ENCODE measurements at places on chromosomes 16 and 17.

DNA sequence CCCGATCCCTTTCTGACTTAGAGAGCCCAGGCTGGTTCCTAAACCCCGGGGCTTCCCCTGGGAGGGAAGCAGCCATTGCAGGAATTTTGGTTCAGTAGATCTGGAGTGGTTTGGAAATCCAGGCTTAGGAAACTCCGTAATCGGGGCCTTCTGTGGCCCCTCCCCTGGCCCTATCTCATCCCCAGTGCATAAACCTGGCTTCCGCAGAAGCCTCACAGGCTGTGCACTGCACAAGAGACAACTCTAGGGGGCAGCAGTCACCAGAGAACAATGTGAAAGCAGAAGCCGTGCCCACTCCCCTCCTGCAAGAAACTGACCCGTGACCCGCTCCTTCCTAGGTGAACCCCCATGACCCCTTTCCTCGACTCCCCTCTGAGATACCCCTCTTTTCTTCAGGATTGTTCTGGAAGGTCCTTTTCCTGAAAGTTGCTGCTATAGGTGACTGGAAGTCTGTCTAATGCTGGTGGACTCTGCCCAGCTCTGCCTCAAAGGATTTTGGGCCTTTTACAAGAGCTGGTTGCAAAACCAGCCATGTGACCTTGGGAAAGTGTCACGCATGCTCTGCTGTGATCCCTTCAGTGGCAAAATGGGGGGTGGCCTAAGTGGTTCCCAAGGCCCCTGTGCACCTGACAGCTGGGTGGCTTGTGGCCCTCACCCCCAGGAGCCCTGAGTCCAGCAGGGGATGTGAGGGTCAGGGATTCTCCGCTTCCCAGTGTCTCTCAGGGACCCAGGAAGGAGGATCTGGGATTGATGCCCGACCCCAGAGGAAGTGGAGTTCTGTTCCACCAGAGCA is 14.4 kb downstream of the GUCY2D start:
- no peak for DNase-seq

DNA sequence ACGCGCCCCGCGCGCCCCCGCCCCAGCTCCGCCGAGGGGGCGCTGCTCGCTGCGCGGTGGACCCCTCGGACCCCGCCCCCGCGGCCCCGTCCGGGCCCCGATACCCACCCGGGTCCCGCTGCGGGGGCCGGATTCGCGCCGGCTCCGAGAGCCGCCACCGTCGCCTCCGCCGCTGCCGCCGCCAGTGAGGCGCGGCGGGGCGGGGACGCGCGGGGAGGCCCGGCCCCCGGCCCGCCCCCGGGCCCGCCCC is at the start of gene TBC1D16:
TSS of gene TBC1D16 (minus strand) at position 186 of the 250 bp plus-strand sequence. CDS start 22,325 bp downstream, outside the sequence.
- DNase-seq = no peak

DNA sequence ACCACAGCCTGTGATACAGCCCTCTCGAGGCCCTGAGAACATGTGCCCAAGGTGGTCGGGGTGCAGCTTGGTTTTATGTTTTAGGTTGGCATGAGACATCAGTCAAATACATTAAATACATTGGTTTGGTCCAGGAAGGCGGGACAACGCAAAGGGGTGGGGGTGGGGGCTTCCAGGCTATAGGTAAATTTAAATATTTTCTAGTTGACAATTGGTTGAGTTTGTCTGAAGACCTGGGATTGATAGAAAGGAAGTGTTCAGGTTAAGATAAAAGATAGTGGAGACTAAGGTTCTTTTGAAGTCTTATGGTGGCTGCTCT is 1.2 kb upstream of the ZKSCAN2 start:
- DNase-seq = no peak

- peak; percentile 14 for DNase-seq
Observed at GRCh38 chr16:23504453-23505179, 5.7 kb downstream of the GGA2 start.

- no peak for DNase-seq
Observed at GRCh38 chr17:19800571-19800970, 52.5 kb upstream of the ALDH3A1 start.

GRCh38 chr17:31830971-31831858 is 27.8 kb downstream of the COPRS start:
- no peak for DNase-seq

- no peak for DNase-seq
Observed at GRCh38 chr16:88526008-88526905, 43.9 kb upstream of the ZC3H18 start.

DNA sequence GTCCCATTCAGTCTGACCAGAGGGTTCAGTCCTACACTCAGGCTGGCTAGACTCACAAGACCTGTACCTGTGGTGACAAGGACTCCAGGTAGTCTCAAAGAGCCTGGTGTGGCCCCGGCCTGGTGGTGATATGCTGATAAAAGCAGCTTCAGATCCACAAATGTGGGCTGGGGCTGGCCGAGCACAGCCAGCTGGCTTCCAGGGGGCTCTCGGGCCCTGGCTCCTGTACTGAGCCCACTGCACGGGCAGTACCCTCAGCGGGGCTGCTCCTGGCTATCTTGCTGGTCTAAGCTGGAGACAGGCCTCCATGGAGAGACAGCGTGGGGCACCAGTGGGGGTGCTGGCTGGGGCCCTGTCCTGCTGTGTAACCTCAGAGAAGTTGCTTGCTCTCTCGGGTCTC is 4.3 kb downstream of the SMIM5 start:
- DNase-seq = no peak

- DNase-seq = no peak
Observed at GRCh38 chr17:8872036-8872704, 4.7 kb upstream of the PIK3R6 start.

- no peak for DNase-seq
Observed at GRCh38 chr16:81846105-81846504, 67.0 kb downstream of the PLCG2 start.

DNA sequence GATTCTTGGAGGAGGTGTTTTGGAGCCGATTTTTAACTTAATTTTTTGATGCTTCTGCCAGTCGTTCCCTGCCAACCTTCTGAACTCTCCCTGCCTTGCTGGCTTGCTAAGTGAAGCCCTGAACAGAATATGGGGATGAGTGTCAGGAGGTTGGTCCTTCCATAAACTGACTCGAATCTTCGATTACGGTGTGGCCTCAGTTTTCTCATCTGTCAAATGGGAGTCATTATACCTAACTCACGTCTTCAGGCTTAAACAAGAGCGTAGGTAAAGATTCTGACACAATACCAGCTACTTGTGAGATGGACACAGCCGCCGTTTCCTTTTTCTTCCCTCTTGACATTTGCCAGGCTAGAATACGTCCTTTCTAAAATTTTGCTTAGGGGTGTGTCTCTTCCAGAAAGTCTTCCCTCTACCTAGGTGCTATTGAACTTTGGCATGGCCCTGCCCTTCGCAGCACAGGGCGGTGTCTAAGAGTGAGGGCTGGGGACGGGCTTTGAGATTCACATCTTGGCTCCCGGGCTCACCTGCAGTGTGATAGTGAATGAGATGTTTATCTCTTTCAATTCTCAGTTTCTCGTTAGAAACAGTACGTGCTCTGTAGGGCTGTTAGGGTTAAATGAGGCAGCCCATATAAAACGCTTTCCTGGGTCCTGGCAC is 190.6 kb upstream of the SDK2 start:
- no peak for DNase-seq

DNA sequence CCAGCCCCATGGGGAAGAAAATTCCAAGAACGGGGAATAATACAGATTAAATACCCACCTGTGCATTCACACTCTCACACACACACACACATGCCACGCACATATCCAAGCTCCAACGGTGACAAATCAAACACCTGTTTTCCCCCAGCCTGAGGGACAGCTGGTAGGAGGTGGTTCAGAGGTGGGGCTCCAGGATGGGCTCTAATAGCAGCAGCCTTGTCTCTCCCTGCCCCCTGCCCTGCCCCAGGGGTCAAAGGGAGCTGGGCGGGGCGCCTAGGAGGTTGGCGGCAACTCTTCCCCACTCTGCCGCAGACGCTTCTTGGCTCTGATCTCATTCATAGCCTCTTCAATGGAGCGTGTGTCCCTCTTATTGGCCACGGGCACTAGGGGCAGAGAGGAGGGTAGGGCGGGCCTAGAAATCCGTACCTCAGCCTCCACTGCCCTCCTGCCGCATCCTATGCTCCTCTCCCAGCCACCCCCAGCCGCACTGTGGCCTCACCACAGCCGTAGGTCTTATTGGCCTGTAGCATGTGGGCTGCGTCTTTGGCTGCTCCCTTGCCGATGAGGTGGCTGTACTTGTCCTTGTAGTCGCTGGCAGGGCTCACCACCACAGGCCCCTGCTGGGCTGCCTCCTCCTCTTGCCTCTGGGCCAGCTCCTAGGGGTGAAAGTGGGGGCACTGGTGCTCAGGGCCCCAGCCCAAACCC is 8.2 kb downstream of the SPAG7 start:
- DNase-seq = no peak

DNA sequence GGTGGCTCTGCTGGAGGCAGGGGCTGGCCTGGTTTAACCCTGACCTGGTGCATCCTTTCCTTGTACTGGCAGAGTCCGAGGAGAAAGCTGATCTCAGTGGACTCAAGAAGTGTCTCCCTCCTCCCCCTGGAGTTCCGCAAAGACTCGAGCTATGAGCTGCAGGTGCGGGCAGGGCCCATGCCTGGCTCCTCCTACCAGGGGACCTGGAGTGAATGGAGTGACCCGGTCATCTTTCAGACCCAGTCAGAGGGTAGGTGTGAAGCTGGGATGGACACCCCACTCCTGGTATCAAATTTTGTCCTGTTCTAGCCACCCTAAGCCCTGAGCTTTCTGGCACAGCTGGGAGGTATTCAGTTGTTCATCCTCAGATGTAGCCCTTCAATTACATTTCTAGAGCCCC is 42.5 kb downstream of the IL21R start:
- DNase-seq = no peak

GRCh38 chr16:83581994-83582747 is 225.6 kb upstream of the HSBP1 start:
- no peak for DNase-seq

GRCh38 chr17:57536289-57536688 is 208.8 kb downstream of the CCDC182 start:
- DNase-seq = no peak

- no peak for DNase-seq
Observed at GRCh38 chr16:49688036-49688697, 167.7 kb downstream of the ZNF423 start.

- no peak for DNase-seq
Observed at GRCh38 chr17:2799653-2800052, 3.4 kb downstream of the RAP1GAP2 start.

GRCh38 chr17:55456307-55457240 is 34.9 kb upstream of the MMD start:
- DNase-seq = no peak

DNA sequence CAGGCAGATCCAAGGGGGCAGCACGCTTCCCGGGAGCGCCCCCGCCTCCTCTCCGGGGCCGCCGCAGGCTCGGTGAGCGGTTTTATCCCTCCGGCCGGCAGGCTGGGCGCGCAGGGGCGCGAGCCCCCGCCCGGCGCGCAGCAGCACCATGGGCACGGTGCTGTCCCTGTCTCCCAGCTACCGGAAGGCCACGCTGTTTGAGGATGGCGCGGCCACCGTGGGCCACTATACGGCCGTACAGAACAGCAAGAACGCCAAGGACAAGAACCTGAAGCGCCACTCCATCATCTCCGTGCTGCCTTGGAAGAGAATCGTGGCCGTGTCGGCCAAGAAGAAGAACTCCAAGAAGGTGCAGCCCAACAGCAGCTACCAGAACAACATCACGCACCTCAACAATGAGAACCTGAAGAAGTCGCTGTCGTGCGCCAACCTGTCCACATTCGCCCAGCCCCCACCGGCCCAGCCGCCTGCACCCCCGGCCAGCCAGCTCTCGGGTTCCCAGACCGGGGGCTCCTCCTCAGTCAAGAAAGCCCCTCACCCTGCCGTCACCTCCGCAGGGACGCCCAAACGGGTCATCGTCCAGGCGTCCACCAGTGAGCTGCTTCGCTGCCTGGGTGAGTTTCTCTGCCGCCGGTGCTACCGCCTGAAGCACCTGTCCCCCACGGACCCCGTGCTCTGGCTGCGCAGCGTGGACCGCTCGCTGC is 832 bp downstream of the CDK5R1 start:
- no peak for DNase-seq
